ENCODE measurements at places on chromosomes 3 and 15.

GRCh38 chr3:48750856-48751255 is 33.8 kb upstream of the IP6K2 start:
- H3K4me1 ChIP-seq = no peaks in the 10 kb centered on the region
- no peak overlapping the region for H3K27ac ChIP-seq
- H3K4me3 ChIP-seq = no peak overlapping the region
- no peak for DNase-seq
- H3K36me3 ChIP-seq = peaks cover 2% of the 10 kb centered on the region
- no peaks in the 10 kb centered on the region for H3K27me3 ChIP-seq

DNA sequence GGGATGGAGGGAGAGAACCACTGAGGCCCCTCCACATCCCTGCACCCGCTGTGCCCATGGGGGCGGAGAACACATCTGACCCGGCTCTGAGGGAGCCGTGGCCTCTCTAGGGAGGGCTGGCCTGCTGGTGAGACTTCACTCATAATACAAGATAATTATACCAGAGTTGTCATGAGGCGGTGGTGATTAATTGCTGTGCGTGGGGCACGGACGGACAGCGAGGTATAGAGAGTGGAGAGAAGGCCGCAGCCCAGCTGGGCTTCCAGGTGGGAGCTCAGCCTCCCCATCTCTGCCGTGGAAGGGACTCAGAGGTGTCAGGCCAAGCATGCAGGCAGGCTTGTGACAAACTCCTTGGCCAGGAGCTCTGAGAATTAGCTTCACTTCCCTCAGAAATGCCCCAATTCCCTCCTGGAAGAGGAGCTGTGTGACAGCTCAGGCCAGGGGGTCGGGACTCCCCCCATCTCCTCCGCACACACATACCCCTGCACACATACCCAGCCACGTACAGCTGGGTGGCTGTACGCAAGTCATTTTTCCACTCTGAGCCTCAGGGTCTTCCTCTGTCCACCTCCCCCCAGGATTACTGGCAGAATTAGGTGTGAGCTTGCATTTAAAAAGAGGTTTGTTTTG is 6.0 kb upstream of the GATA2 start:
- H3K36me3 ChIP-seq = no peaks in the 10 kb centered on the region
- peaks cover 12% of the 10 kb centered on the region for H3K4me1 ChIP-seq
- no peak for DNase-seq
- H3K27me3 ChIP-seq = peaks cover 29% of the 10 kb centered on the region
- H3K27ac ChIP-seq = no peak overlapping the region

DNA sequence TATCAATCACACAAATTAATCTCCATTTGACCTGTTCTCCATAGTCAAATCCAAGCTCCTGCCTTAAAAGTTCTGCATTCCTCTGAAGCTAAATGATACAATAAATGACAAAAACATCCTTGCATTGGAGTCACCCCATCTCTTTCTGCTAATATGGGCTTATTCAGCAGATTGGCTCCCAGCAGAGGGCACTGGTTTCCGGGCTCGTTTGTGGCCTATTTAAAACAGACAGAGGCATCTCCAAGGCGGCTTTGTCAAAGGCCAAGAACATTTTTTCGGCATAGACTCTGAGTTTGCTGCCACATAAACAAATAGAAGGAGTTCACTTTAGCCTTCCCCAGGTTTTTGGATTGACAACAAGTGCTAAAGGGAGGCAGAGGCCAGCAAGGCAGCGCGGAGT is 204.4 kb upstream of the RASGRP1 start:
- no peak overlapping the region for H3K27ac ChIP-seq
- no peaks in the 10 kb centered on the region for H3K4me1 ChIP-seq
- no peaks in the 10 kb centered on the region for H3K36me3 ChIP-seq

- no peak overlapping the region for H3K4me3 ChIP-seq
- no peaks in the 10 kb centered on the region for H3K4me1 ChIP-seq
- H3K27ac ChIP-seq = no peak overlapping the region
Observed at GRCh38 chr15:95226835-95227234, 995.5 kb downstream of the MCTP2 start.

- no peak overlapping the region for H3K27ac ChIP-seq
- DNase-seq = no peak
- no peaks in the 10 kb centered on the region for H3K36me3 ChIP-seq
- H3K4me1 ChIP-seq = no peaks in the 10 kb centered on the region
Observed at GRCh38 chr3:167892205-167892604, 156.7 kb downstream of the SERPINI1 start.

DNA sequence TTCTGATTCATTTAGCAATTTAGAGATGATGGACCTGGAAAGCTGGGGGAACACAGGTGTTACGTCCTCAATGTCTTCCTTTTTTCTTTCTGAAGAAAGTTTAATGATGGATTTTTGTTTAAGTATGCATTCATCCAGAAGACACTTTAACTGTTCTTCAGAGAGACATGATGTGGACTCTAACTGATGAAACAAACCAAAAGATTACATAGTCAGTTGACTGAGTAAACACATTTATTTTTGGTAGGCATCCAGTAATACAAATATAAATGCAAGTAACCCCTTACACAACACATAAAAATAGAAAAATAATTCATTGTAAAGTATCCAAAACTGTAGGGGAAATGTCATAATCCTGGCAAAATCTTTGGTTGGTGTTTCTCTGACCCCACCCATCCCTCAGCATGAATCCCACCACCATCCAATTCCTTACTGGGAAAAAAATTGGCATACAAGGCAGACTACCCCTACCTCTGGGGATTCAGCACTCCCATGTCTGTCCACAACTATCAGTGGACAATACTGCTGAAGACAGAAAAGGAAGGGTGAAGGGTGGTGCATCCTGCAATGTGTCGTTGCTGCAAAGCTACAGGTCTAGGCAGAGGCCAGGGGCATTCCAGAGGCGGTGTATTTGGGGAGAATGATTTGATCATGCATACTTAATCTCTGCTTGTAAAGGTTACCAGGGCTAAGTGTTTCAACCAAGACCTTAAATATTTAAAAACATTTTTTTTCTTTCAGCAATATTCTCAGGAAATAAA is 37.4 kb downstream of the THBS1 start:
- no peaks in the 10 kb centered on the region for H3K4me1 ChIP-seq
- no peak overlapping the region for H3K27ac ChIP-seq
- no peak for DNase-seq
- H3K36me3 ChIP-seq = no peaks in the 10 kb centered on the region
- no peak overlapping the region for H3K4me3 ChIP-seq

DNA sequence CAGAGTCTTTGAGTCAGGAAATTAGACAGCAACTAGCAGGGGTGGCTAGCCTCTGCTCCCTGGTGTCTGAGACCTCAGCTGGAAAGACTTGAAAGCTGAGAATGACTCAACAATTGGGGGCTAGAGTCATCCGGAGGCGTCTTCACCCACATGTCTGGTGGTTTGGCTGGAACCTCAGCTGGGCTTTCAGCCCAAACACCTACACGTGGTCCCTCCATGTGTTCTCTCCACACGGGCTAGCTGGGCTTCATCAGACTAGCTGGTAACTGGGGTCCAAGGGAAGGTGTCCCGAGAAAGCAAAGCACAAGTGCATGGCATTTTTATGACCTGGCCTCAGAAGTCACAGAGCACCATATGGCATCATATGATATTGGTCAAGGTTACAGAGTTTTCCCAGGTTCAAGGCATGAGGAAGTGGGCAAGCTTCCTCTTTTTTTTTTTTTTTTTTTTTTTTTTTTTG is 19.9 kb upstream of the ABHD2 start:
- no peak for DNase-seq
- no peak overlapping the region for H3K27ac ChIP-seq
- no peaks in the 10 kb centered on the region for H3K4me1 ChIP-seq
- no peak overlapping the region for H3K4me3 ChIP-seq
- H3K27me3 ChIP-seq = no peaks in the 10 kb centered on the region

GRCh38 chr3:50255251-50255615 is 13.7 kb upstream of the SEMA3B start:
- no peaks in the 10 kb centered on the region for H3K27me3 ChIP-seq
- peaks cover 14% of the 10 kb centered on the region for H3K36me3 ChIP-seq
- H3K27ac ChIP-seq = no peak overlapping the region
- no peak for DNase-seq

DNA sequence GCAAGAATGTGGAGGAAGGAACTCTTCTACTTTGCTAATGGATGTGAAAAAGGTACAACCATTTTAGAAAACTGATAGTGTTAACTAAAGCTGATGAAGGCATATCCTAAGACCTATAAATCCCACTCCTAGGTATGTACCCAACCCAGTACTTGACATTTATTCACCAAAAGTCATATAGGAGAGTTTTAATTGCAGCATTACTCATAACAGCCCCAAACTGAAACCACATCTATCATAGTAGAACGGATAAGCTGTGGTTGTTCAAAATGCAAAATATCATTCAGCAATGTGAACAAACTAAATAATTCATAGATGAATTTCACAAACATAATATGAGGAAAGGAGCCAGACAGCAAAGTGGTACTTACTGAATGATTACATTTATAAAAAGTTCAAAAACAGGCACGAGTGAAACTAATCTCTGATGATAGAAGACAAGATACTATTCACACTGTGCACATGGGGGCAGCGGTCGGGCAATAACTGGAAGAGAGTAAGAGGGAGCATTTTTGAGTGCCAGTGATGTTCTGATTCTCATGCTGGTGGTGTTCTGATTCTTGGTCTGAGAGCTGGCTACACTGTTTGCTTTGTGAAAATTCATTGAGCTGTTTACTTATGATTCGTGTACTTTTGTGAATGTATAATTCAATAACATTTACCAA is 34.3 kb downstream of the GOLIM4 start:
- no peaks in the 10 kb centered on the region for H3K27me3 ChIP-seq
- H3K36me3 ChIP-seq = no peaks in the 10 kb centered on the region
- no peaks in the 10 kb centered on the region for H3K4me1 ChIP-seq
- no peak overlapping the region for H3K27ac ChIP-seq

- H3K27ac ChIP-seq = no peak overlapping the region
- no peak overlapping the region for H3K4me3 ChIP-seq
- DNase-seq = no peak
- no peaks in the 10 kb centered on the region for H3K27me3 ChIP-seq
- no peaks in the 10 kb centered on the region for H3K36me3 ChIP-seq
- no peaks in the 10 kb centered on the region for H3K4me1 ChIP-seq
Observed at GRCh38 chr15:93174836-93175235, 85.8 kb upstream of the RGMA start.

DNA sequence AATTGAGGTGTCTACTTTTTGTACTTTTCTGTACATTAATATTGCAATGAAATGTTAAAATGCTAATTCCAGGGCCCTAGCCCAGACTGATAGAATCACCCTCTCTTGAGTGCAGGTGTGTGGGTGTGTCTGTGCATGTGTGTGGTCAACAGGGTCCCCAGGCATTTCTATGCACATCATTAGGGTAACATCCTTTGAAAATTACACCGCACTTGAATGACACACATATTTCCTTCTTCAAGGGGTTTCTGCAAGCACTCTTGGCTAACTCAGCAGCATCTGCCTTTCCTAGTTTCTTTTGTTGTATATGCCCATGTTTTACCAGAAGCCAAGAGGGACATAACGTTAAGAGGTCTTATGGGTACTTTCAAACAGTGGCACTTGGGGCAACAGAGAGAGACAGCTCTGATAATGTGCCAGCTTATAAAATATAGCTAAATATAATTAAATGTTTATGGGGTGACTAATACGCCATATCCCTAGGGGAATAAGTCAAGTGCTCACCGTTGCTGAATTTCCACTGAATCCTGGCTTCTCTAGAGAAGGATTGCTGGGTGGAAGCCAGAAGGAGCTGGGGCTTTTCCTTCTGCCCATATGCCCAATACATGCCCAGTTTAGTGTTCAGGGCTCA is 54.5 kb upstream of the LRIG1 start:
- H3K27me3 ChIP-seq = no peaks in the 10 kb centered on the region
- no peak overlapping the region for H3K4me3 ChIP-seq

GRCh38 chr3:149501524-149501923 is 27.0 kb downstream of the TM4SF4 start:
- no peak for DNase-seq
- no peaks in the 10 kb centered on the region for H3K27me3 ChIP-seq
- no peaks in the 10 kb centered on the region for H3K4me1 ChIP-seq
- no peak overlapping the region for H3K4me3 ChIP-seq

- peak; percentile 16 for DNase-seq
- H3K4me1 ChIP-seq = peaks cover 3% of the 10 kb centered on the region
- no peak overlapping the region for H3K27ac ChIP-seq
- H3K36me3 ChIP-seq = no peaks in the 10 kb centered on the region
Observed at GRCh38 chr3:186896875-186897274, 33.5 kb upstream of the ST6GAL1 start.

- no peaks in the 10 kb centered on the region for H3K4me1 ChIP-seq
- H3K36me3 ChIP-seq = no peaks in the 10 kb centered on the region
- H3K4me3 ChIP-seq = no peak overlapping the region
- DNase-seq = peak; percentile 71
Observed at GRCh38 chr3:152471814-152472671, 203.3 kb downstream of the MBNL1 start.

- no peak overlapping the region for H3K27ac ChIP-seq
- no peak overlapping the region for H3K4me3 ChIP-seq
- H3K4me1 ChIP-seq = no peaks in the 10 kb centered on the region
- H3K27me3 ChIP-seq = no peaks in the 10 kb centered on the region
- H3K36me3 ChIP-seq = no peaks in the 10 kb centered on the region
- DNase-seq = no peak
Observed at GRCh38 chr3:31213869-31214486, 318.7 kb upstream of the STT3B start.

- H3K27ac ChIP-seq = no peak overlapping the region
- no peaks in the 10 kb centered on the region for H3K36me3 ChIP-seq
- no peaks in the 10 kb centered on the region for H3K4me1 ChIP-seq
- H3K4me3 ChIP-seq = no peak overlapping the region
- DNase-seq = no peak
- H3K27me3 ChIP-seq = no peaks in the 10 kb centered on the region
Observed at GRCh38 chr3:122213650-122214049, 30.2 kb downstream of the CASR start.

DNA sequence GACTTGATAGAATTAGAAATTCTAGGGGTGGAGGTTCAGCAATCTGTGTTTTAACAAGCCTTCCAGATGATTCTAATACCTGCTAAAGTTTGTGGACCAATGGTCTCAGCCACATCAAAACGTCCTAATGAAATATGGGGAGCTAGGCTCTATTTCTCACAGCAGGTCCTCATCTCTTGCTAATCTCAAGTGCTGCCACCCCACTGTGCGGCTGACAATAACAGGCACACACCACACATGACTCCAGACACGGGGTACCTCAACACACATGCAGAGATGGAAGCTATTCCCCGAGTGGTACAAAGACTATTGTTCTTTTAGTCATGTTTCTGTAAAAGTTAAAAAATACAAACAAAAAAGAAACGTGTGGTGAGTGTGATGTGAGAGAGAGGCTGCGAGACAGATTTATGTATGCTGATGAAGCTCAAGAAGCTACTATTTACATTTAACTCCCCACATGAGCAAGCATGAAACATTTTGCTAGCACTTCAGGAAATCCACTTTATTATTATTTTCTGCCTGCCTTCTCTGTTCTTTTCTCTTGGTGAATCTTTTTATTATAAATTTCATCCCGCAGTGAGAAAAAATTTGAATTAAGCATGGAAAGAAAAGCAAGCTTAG is 405.6 kb downstream of the MAGI1 start:
- no peaks in the 10 kb centered on the region for H3K27me3 ChIP-seq
- H3K4me1 ChIP-seq = peaks cover 4% of the 10 kb centered on the region
- H3K36me3 ChIP-seq = no peaks in the 10 kb centered on the region

GRCh38 chr3:24145981-24146822 is 201.1 kb downstream of the NR1D2 start:
- no peak overlapping the region for H3K27ac ChIP-seq
- peak; percentile 64 for DNase-seq
- H3K27me3 ChIP-seq = no peaks in the 10 kb centered on the region

- H3K36me3 ChIP-seq = no peaks in the 10 kb centered on the region
- no peak for DNase-seq
- no peak overlapping the region for H3K27ac ChIP-seq
- no peak overlapping the region for H3K4me3 ChIP-seq
Observed at GRCh38 chr15:48176957-48177356, 1.1 kb downstream of the MYEF2 start.
